NCI-H1417 (cell line): ENCODE measurements at places on chromosomes 6 and 20.

DNA sequence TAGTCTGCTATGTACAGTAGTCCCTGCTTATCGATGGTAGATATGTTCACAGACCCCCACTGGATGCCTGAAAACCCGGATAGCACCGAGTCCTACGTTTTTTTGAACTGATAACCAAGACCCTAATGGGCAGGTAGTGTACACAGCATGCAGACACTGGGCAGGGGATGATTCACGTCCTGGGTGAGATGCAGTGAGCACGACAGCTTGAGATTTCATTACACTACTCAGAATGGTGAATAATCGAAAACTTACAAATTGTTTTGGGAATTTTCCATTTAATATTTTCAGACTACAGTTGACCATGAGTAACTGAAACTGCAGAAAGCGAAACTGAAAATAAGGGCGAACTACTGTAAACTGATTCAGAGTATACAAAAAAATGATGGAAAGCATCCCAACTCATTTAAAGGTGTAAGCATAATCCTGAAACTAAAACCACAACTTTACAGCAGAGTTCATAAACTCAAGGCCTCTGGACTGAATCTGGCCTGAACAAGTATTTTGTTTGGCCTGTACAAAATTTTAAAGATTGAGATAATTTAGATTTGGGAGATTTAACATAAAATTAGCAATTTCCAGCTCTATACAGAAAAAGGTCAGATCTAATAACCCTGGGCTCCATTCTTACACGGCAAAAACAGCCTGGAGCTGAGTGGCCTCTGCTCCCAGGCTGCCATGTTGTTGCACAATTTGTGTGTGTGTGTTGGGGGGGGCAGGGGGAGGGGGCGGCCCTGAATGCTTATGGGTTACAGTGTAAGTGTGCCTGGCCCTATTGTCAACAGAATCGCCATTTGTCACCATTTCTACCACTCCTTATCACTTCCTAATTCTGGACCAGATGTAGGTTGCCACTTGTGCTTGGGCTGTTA lies 34.9 kb downstream of the RNF24 start:
- DNase-seq = no peak

GRCh38 chr6:158374020-158374419 lies 61.8 kb downstream of the TULP4 start:
- no peak for DNase-seq

- DNase-seq = no peak
Observed at GRCh38 chr6:77021232-77021631, 442.1 kb downstream of the HTR1B start.

DNA sequence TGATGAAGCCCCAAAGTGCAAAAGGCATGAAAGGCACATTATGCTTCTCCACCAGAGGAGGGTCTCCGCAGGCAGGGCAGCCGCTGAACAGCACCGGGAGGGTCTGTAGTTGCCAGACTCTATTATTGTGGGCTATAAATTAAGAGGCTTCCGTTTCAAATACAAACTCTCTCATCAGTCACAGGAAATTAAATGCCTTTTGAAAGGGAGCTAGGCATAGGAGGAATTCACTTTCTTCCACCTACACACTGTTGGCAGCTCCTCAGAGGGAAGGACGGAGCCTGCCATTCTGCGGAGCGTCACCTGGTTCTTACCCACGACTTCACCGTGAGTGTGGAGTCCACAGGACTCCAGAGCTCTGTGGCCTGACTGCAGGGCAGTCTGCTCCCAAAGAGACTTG lies 140.8 kb upstream of the AGPAT4 start:
- DNase-seq = no peak

GRCh38 chr6:71228461-71229041 lies 60.1 kb upstream of the OGFRL1 start:
- DNase-seq = no peak

DNA sequence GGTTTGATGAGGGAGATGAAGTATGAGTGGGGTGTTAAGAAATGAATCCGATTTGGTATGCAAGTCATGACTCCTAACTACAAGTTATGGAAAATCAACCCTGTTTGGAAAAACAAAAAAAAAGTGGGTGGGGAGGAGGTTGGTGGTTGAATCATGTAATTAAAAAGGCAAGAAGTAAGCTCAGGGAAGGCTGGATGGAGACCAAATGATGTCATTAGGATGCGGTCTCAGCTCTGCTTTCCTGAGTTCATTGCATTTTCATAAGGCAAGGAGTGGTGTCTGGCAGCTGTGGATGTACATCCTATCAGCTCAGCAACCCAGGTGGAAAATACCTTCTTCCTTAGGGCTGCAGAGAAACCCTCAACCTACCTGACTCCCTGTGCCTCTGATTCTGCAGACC lies 60.4 kb upstream of the AKAP12 start:
- DNase-seq = no peak

DNA sequence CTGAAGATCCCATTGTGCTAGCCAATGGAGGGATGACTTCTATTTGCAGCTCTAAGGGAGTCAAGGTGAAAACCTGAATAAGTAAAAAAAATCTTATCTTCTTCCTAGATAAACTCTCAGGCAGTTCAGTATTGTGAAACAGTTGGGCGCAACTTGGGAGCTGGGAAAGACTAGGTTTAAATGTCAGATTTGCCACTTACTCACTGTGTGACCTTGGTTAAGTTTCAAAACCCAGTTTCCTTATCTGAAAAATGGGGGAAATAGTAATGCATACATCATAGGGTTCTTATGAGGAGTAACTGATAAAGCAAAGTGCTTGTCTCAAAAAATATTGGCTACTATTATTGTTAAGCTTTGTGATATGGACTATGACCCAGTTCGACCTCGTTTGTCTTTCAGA lies 88.8 kb downstream of the CD83 start:
- no peak for DNase-seq

DNA sequence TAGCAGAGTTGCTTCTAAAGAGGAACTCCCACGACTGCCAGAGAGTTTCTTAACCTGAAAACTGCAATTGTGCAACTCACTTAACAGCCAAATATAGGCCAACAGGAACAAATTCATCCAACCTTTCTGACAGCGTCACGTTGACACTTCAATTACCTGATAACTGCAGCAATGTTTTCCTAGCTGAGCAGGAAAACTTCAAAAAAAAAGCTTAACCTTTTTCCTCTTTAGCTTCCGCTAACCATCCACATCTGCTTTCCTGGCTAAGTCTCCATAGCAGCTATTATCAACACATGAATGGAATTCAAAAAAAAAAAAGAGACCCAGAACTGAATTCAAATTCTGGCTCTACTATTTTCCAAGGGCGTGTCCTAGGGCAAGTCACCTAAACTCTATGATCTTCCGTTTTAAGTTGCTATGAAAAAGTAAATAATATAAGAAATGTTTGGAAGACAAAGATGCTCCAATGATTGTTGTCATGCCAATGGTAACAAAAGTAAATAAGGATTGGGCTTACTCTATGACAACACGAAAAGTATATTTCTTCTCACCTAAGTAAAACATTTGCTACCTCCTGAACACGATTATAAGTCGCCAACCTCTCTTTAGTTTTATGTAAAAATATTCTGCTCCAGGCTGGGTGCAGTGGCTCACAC lies 524.6 kb upstream of the JARID2 start:
- no peak for DNase-seq

DNA sequence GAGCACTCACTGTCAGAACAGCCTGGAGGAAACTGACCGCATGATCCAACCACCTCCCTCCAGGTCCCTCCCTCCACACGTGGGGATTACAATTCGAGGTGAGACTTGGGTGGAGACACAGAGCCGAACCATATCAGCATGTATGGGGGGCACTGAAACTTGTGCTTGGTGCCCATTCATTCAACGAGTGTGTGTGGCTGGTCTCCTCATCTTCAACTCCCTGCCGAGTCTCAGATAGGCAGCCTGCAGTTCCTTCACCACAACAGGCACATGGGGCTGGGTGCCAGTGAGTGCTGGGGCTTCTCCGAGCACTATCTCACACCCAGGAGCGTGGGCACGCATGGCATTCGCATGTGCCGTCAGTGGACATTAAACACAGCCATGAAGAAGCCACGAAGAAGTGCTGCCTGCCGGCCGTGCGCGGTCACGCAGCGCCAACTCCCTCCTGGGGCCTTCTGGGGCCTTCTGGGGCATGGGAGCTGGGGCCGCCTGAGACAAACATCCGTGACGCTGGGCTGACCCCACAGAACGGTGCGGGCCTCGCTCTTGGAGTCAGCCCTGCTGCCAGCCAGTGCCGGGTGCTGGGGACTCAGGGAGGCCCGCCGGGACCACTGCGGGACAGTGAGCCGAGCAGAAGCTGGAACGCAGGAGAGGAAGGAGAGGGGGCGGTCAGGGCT lies 714 bp upstream of the RTEL1 start:
- no peak for DNase-seq

- peak; percentile 70 for DNase-seq
Observed at GRCh38 chr6:18595774-18596530, 208.8 kb downstream of the RNF144B start.

DNA sequence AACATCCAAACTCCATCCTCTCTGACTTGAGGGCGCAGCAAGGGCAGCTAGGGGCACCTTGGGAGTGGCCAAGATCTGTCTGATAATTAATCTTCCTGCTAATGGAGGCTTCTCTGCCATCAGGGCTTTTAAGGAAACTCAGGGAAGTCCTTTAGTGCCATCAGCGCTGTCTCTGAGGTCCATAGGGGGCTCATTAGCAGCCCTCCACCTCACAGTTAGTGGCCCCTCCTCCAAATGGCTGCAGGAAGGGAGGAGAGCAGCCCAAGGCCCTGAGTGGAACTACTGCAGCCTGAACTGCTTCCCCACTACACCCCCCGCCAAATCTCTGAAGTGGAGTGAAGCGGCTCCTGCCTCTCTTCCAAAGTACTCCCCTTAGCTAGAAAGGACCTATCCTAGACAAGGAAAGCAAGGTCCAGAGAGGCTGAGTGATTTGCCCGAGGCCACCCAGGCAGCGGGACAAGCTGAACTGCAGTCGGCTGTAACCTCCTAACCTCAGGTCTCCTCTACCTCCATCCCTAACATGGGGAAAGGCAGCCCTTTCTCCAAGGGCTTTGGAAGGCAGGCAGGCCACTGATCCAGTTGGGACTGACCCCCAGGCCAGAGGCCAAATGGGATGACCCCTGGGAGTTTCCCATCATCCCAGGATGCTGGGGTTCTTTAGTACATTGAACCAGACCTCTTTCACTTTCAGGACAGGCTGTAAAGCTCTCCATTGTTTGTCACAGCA lies 39.5 kb upstream of the ZFAND3 start:
- DNase-seq = no peak

GRCh38 chr6:96755096-96755495 lies 82.2 kb downstream of the GPR63 start:
- no peak for DNase-seq
